ENCODE measurements at places on chromosomes 16 and 17. TPM values are rescaled to one million over a fixed set of nuclear protein-coding genes. Genes with fewer than 3 reads are reported as not detected.

GRCh38 chr16:35370617-35371016 is 1911.2 kb downstream of the TP53TG3F start:
- DNase-seq, result no peak

- DNase-seq, result peak; percentile 75
Observed at GRCh38 chr16:19086322-19087199, 19.1 kb downstream of the COQ7 start.

DNA sequence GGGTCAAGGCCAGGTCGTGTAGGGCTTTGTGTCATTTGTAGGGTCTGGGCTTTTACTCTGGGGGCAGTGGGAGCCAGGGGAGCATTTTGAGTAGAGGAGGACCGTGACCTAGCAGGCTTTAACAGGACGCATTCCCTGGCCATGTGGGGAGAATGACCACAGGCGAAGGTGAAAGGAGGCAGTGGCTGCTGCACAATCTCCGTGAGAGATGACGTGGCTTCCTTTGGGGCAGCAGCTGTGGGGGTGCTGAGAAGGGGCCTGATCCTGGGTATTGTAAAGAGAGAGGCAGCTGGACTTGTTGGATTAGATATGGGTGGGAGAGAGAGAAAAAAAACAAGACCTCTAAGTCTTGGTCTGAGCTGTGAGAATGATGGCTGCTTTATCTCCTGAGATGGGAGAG is 46.0 kb downstream of the KATNIP start:
- DNase-seq, result no peak

DNA sequence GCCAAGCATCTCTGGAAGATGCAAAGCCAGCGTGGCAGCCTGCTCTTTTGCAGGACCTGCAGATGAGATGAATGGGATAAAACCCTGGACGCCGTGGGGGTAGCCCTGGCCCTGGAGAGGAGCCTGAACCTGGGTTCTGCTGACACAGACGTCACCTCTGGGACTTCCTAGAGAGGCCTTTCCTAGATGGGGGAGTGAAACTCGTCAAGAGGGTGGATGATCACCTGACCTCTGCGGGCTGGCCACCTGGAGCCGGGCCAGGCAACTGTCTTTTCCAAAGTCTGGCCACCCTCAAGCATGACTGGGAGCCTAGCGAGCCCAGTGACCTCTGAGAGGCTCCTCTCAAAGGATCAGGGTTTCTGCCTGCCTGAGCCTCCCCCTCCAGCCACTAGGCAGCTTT is 529.0 kb downstream of the KCNJ18 start:
- DNase-seq, result no peak

DNA sequence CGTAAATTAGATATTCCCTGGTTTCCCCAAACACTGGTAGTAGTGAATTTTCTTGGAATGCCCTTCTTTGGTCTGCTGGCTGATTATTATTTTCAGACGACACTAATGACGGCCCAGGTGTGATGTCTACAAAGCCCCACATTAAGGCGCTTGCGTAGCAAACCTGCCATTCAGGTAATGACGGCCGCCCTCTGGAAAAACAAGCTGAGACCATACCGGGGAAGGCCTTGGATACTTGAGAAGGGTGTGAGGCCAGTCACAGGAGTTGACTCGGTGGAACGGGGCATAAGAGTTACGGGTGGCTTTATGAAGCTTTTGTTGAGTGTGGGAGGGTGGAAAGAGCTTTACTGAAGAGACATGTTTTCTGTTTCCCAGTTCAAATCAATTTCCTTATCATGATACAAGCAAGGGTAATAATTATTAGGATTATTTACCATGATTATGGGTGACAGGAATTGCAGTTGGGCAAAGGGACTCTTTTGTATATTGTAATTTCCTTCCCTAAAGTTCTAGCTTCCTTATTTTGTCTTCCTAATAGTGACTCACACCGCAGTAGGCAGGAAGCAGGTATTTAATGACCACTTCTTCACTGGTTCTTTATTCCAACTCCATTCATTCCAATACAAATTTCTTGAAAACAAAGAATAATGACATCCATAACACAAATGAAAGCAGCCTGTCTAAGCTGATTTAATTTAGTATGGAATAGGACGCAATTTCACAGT is 24.8 kb downstream of the KRT23 start:
- no peak for DNase-seq

- no peak for DNase-seq
Observed at GRCh38 chr17:43784068-43784467, 3.8 kb downstream of the CFAP97D1 start.

DNA sequence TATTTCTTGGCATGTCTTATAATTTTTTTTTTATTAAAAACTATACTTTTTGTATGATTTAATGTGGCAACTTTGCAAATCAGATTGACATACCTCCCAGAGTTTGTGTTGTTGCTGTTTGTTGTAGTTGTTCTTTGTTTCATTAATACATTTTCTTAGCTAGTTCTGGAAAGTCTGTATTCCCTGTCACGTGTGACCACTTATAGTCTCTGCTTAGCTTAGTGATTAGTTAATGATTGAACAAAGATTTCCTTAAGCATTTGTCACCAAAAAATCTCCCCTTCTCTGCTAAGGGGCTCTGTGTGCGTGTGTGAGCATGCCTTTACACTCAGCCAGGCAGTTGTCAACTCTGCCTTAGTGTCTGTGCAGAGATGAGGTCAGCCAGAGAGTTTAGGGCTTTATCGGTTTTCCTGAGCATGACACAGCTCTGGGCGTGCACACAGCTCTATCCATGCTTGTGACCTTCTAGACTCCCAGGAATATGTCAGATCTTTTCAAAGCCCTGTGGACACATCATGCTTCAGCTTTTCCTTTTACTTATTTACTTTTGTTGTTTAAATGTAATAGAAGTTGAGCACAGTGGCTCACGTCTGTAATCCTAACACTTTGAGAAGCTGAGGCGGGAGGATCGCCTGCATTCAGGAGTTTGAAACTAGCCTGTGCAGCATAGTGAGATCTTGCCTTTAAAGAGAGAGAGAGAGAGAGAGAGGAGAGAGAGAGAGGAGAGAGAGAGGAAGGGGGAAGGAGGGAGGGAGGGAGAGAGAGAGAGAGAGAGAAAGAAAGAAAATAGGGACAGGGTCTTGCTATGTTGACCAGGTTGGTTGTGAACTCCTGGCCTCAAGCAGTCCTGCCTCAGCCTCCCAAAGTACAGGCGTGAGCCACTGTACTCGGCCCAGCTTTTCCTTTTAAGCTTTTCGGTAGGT is 21.9 kb downstream of the DNAI2 start:
- no peak for DNase-seq

DNA sequence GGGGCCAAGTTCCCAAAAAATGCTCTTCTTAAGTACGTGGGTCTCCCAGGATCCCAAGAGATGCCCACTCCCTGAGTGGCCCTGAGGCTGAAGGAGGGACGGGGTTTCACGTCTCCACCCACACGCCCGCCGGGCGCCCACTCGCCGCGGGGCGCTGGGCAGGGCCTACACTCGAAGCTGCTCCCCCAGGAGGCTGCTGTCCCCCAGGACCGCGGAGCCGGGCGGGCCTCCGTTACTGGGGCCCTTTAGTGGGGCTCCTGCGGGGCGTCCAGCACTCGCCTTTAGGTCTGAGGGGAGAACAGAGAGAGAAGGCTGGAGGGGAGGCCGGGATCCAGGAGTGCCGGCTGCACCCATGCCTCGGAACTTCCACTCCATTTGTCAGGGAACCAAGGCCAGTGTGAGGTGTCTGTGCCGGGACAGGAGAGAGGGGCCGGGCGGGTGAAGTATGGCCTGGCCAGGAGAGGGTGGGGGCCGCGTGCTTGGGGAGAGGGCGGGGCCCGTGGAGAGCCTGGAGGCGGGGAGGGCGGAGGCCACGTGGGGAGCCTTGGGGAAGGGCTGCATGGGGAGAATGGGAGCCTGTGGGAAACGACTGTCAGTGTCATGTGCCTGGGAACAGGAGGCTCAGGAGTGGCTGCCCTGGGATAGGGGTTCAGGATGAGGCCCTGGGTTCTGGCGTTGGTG is 18.8 kb downstream of the NUBP1 start:
- no peak for DNase-seq

- DNase-seq, result no peak
Observed at GRCh38 chr16:6232056-6232455, 1100.6 kb upstream of the RBFOX1 start.

- no peak for DNase-seq
Observed at GRCh38 chr16:71526111-71526631, at the start of gene CHST4. CHST4 (plus strand) TSS chr16:71526426; CDS start chr16:71536678, 10,252 bp downstream.

DNA sequence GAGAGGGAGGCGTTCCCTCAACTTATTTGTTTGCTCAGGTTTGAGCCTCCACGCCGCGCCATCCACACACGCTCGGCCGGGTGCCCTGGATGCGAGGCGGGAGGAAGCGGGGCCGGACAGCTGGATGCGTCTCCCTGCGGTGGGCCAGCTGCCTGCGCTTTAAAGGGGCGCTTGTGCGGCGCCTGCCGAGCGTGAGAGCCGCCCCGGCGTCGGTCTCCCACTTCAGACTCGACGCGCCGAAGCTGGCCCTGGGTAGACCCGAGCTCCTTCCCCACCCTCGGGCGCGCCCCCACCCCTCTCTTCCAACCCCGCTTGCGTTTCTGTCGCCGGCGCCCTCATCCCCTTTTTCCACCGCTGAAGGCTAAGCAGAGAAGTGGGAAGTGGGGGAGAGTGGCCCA is 527 bp upstream of the CHAD start:
- no peak for DNase-seq

Gene SLC25A10
- total RNA-seq, result 45.7 TPM

Gene HSPB9
- not detected for total RNA-seq
